ENCODE measurements at places on chromosomes 4 and X.

DNA sequence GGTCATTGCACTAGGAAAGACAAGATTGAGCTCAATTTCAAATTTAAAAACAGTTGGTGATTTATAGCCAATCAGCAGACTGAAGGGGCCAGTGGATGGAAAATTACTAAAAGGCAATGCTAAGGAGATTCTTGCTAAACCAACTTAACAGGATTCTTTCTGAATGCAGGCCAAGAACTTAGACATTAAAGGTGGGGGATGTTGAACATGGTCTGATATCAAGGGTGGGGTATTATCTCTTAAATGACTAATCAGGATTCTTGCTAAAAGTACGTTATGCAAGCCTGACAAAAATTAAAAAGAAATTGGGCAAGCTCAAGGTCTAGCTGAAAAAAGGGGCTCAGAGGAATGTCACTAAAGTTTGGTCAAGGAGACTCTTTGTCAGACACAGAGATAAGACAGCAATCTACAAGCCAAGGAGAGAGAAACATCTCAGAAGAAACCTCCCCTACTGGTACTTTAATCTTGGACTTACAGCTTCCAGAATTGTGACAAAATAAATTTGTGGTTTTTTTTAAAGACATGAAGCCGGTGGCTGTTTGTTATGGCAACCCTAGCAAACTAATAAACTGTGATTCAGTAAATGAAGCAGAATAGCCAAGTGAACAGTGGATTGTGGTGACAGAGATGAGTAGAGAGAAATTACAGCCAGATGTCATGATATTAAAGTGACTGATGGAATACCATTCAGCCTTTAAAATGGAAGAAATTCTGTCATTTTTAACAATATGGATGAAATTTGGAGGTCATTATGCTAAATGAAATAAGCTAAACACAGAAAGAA lies 120.3 kb upstream of the KLHL4 start:
- no peak for DNase-seq

- no peak for DNase-seq
These were observed 18.7 kb downstream of the RCHY1 start for GRCh38 chr4:75495476-75495875.

DNA sequence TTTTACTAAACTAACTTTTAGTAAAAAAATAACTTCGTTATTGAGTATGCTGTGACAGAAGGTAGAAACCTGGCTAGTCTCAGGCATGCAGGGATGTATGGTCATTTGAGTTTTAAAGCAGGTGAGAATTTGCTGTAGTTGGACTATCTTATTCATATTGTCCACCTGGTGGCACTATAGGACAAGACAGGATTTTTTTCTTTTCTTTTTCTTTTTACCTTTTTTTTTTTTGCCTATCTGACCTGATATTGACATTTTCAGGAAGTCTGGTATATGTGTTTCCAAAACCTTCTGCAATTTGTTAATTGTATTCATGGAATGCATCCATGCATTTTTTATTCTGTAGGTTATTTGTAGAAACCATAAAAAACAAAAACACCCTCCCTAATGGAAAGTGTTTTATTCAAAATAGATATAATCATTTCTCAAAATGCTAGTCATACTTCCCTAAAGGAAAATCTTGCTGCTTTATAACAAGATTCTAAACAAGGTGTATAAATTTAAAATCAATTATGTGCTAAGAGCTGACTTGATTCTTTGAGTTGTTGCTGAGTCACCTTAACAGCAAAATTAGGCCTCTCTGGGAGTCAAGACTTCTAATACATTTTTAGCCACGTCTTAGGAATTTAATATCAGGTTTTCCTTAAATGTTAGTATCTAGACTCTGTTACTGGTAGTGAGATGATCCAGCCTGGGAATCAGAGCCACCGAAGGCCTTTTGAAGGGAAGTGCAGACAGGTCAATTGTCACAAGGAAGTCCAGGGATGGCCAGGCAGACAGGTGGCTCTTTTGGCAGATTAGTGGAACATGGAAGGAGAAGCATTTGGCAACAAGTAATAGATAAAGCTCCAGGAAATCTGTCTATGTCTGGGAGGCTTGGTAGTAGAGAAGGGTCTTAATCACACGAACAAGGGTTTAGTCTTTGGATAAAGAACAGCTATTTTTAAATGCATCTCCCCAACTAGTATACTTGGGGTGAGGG lies 201.3 kb upstream of the GNPDA2 start:
- DNase-seq, result peak; percentile 25

DNA sequence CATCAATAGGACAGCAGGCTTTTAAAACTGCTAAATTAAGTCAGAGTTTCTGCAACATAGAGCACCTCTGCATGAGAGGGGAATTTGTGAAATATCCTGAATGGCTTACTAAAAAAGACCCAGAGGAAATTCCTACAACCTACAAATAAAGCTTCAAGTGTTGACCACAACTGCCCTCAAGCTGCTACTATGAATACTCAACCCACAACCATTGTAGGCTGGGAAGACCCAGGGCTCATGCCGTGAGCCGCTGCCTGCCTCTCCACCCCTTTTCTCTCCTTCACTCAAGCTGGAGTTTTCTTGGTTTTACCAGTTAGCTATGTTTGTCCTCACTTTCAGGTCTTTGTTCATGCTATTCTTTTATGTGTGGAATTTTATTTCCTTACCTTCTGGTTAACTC lies 151.6 kb downstream of the EMCN start:
- no peak for DNase-seq

GRCh38 chrX:20059467-20060128 lies 57.1 kb downstream of the MAP7D2 start:
- no peak for DNase-seq

GRCh38 chr4:4735870-4736269 lies 123.6 kb upstream of the MSX1 start:
- no peak for DNase-seq

GRCh38 chr4:100841911-100842310 lies 324.1 kb upstream of the EMCN start:
- DNase-seq, result no peak

DNA sequence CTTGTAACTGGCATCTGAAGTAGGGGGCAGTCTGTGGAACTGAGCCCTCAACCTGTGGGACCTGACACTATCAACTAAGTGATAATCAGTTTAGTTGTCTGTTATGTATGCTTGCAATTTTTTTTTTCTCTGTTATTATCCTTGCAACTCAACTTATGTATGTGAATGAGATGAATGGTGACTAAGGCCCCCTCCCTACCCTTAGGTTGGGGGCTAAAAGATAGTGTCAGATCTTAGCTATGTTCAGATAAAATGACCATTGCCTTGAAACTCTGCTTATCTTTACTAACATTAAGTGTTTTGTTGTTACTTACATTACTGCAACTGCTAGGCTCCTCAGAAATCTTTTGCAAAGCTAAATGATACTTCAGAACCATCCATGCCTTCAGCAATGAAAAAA lies 31.5 kb downstream of the TMEM184C start:
- no peak for DNase-seq

- no peak for DNase-seq
These were observed 514.7 kb upstream of the SPANXN1 start for GRCh38 chrX:144732588-144732987.

DNA sequence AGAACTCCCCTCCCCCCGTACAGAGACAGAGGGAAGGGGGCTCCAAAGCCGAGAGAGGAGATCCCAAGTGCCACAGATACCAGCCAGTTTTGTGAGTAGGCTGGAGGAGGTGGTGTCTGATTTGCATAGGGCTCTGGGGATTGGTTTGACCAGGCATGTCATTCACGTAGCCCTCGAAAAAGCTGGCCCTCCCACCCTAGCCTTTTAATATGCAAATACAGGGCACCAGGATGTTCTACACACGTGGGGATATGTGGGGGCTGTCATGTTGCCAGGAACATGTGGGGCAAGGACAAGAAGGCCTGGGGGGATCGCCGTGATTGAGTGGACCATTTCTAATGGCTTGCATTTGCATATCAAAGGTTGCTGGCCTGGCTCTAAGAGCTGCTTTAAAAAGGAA lies 272.9 kb downstream of the PPP1R2C start:
- no peak for DNase-seq

- no peak for DNase-seq
These were observed 43.1 kb downstream of the CXXC4 start for GRCh38 chr4:104451573-104451972.

DNA sequence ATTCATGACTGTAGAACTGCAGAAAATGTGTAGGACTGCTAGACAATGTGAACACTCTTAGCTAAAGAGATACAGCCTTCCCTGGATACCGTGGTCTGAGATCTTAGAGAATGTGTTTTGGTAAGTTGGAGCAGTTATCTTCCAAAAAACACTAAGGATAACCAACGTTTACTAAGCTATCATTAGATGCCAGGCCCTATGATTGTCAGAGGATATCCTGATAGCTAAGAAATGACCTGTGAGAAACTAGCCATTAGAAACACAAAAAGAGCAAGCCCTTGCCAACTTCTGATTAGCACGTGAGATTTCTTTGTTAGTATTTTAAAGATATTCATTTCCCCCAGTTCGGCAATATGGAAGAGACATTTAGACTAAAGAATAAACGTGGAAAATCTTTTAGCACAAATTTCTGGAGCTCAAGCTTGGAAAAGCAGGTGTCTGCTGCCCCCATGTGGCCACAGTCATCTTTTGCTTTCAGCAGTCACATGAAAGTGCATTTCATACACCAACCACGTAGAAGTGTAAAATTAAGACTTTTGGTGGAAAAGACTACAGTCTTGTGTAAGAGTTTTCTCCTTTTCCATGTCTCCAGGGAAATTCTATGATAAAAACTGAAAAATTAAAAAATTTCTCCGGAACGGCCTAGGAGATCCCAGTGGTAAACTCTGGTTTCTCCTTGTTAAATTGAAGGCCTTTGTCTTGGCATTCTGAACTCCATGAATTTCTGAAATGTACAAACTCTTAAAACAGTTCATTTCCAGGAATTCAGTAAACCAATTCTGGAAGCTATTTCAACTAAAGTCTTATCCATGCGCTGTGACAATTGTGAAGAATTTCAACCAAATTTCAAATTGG lies 136.4 kb downstream of the ZNF674 start:
- no peak for DNase-seq

All from NCI-H774 (cell line).